Stimulated activated CD4-positive, alpha-beta T cell treated with anti-CD3 and anti-CD28 coated beads, Interleukin-1b, Interleukin-23, amount 100 ng/mL, for 1 hour (primary cell): ENCODE measurements at places on chromosomes 5 and 9.
A peak's percentile ranks its signal among the peaks of the same experiment; 100 is the strongest.

- DNase-seq, result no peak
These were observed 25.1 kb downstream of the EXD3 start for GRCh38 chr9:137397675-137398423.

GRCh38 chr5:98540056-98540455 lies 233.4 kb upstream of the RGMB start:
- no peak for DNase-seq

DNA sequence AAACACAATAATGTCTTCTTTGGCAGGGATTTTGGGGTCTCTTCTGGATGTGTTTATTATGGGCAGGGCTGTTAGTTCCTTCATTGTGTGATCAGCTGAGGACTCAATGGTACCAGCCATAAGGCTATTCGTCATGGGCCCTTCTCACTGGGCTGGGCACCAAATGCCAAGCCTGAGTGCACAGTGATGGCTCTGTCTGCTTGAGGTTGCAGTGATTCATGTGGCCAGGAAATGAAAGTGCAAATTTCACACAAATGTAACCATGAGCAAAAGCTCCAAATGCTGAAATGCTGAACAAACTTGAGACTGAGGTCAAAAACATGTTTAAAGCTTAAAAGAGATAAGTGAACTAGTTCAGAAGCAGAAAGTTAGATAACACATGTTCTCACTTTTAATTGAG lies 191.0 kb downstream of the TARS1 start:
- no peak for DNase-seq

GRCh38 chr5:86981898-86982297 lies 285.8 kb upstream of the RASA1 start:
- no peak for DNase-seq

DNA sequence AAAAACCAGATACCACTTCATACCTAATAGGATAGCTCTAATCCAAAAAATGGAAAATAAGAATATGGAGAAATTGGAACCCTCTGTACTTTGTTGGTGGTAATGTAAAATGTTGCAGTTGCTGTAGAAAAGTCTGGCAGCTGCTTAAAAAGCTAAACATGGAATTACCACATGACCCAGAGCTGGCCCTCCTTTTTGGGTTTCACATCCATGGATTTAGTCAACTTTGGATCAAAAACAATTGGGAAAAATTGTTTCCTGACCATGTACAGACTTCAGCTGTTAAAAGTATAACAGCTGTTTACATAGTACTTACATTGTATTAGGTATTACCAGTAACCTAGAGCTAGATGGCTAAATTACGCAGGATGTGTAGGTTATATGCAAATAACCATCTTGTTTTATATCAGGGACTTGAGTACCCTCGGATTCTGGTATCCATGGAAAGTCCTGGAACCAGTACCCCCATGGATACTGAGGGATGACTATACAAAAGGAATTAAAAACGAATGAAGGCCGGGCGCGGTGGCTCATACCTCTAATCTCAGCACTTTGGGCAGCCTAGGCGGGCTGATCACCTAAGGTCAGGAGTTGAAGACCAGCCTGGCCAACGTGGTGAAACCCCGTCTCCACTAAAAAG lies 15.8 kb downstream of the DNAJA1 start:
- no peak for DNase-seq

GRCh38 chr5:98727686-98728085 lies 45.8 kb upstream of the RGMB start:
- DNase-seq, result no peak

- DNase-seq, result no peak
These were observed 75.7 kb upstream of the SAP30L start for GRCh38 chr5:154370119-154370518.

DNA sequence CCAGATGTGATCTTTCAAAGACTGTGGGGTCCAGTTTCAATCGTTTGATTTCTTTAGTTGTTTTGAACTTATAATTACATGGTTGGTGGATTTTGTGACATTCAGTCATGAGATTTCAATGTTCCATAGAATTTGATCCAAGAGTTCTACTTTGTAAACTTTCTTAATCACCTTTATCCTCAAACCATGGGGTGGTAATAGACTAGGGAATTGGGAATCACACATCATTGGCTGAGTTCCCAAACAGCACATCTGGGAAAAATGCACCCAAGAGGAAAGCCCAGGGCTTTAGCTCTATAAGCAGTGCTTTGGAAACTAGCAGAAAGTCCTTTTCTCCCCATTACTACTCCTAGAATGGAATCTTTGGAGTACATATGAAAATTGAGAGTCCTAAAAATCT lies 177.6 kb downstream of the NNT start:
- no peak for DNase-seq

DNA sequence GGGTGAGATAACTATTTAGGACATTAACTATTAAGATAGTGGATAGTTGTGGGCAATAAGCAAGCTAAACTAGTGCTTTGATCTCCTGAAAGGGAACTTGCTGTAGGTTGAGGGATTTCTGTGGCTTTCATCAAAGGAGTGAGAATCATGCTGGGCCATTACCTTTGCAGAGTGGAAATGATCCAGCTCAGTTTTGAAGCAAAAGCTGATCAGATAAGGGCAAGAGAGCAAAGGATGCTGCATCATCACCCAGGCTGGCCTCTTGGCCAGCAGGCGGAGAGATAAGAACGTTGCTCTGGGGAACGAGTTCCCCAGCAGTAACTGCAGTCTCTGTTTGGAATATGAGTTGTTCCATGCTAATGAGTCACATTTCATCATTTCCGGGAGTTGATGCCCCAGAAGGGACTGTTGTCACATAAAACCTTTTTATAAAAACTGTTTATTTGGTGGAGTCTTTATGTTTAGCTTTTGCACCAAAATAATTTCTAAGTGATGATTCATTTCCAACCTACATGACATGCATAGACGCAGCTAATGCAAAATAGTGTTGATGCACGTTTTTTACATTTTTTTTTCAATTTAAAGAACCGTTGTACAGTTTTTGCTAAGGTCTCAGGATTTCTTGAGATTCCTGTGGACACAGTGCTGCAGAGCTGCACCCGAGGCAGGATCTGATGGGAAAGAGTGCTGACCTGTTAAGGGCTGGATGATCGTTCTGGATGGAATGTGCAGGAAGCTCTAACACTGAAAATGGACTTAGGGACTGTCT lies 99.3 kb downstream of the ACTBL2 start:
- DNase-seq, result no peak

- DNase-seq, result no peak
These were observed 956 bp downstream of the ZNF189 start for GRCh38 chr9:101399643-101399970.

- no peak for DNase-seq
These were observed 3.3 kb downstream of the NR5A1 start for GRCh38 chr9:124503713-124504529.

DNA sequence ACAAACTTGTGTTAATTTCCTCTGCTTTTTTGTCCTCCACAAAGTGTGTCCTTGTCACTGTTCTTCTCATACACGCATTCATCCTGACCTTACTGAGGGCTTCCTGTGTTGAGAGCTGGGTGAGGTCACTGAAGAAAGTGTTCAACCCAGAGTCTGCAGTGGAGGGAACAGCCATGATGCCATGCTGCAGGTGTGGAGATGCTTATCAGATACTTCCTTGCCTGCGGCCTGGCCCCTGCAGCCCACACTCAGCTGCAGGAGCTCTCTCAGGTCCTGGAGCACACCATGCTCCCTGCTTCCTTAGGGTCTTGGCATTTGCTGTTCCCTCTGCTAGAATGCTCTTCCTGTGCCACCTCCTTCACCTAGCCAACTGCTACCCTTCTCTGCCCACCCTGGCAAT lies 108.1 kb upstream of the SPRY4 start:
- peak; percentile 20 for DNase-seq

DNA sequence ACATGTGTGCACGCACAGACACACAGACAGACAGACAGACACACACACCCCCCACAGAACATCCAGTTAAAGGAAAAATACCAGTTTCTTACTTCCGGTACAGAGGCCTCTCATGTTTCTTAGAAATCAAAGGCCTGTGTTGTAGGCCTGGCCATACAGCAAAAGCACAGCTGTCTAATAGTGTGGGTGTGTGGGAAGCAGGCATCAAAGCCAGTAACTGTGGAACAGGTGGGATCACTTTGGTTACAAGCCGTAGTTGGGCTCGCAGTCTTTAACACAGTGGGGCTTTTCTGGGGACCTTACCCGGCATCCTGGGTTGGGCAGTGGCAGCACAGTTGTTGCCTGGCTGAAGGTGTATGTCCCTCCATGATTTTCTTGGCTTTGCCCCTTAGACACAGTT lies 55.2 kb downstream of the FBXL7 start:
- DNase-seq, result no peak

- DNase-seq, result no peak
These were observed 221.3 kb upstream of the TAS2R1 start for GRCh38 chr5:9851458-9851857.

- DNase-seq, result no peak
These were observed 140.6 kb upstream of the SLC12A2 start for GRCh38 chr5:127943061-127943371.

DNA sequence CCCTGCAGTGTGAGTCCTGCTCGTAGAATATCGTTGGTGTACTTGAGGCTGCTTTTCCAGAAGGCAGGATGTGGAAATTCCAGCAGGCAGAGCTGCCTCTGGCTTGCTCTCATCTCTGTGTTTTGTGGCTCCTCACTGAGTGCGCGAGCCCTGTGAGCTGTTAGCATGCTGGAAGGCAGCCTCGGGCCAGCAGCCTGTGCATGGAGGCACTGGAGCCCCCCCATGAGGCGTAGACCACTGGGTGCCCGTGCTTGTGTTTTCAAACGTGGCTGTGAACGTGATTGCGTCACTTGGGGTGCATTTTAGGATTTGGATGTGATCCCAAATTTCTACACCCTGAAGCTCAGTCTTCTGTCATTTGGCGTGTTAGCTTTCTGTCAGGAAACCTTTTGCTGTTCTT lies 3.2 kb downstream of the WDR5 start:
- no peak for DNase-seq

DNA sequence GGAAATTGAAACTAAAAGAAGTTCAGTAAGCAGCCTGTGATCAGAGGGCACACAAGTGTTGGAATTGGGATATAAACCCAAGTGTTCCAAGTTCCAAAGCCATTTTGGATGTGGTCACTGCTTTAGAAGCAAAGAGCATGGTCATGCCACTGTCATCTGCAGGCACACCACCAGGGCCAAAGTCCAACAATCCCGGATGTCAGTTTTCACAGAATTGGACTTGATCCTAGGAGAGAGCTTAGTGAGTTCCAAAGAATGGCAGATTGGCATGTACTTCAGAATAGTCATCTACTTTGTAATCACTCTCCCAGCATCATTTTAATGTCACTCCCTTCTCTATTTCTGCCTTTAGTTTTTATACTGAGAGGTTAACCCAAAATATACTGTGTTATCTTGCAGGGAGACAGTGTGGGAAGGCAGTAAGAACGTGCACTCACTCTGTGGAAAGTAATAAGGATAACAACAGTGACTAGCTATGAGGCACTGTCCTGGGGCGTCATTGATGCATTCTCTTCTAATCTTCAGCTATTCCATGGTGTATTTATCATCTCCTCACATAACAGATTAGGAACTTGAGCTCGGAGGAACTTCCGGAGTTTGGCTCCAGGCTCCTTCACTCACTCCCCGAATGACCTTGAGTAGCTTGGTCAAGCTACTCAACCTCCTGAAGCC lies 388.0 kb downstream of the ACTL7B start:
- DNase-seq, result no peak

- no peak for DNase-seq
These were observed 47.8 kb upstream of the SNX2 start for GRCh38 chr5:122727112-122727541.

- DNase-seq, result no peak
These were observed 11.7 kb downstream of the PALM2AKAP2 start for GRCh38 chr9:109791747-109792146.

DNA sequence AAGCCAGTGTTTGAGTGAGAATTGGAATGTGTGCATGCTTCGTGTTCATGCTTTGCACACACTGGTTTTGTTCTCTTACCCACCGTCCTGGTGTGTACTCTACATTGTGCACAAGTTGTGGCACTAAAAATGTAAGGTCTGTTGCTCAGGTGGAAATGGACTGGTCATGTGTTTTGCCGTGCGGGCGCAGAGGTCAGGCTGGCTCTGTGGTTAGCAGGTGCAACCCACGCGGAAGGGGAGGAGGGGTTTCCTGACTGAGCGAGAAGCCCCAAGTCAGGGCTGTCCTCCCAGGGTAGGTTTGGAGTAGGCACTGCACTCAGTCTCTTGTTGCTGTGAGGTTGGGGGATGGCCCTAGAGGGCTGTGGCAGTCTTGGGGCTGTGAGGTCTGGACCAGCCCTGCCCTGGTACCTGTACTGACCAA lies 86.6 kb downstream of the EHMT1 start:
- no peak for DNase-seq

- DNase-seq, result no peak
These were observed 155.7 kb downstream of the GLIS3 start for GRCh38 chr9:4143936-4144717.

DNA sequence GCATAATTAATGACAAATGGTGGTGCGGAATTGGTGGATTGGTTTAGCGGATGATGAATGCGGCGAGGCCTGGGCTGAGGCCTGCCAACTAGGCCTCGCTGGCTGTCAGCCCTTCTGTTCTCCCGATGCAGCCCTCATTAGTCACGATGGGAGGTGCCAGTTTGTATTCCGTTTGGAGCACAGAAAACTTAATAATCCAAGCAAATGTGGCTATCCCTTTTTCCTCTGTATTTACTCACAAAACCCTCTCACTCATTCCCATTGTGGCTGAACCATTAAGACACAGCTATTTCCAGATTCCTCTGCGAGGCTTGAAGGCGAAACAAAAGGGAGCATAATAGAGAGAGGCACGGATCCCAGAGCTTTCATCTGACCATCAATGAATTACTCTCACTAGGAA lies 114.3 kb downstream of the MVB12B start:
- no peak for DNase-seq

GRCh38 chr9:93565089-93565488 lies 11.3 kb upstream of the PHF2 start:
- no peak for DNase-seq

GRCh38 chr5:167702014-167702413 lies 589.4 kb upstream of the WWC1 start:
- DNase-seq, result no peak

- DNase-seq, result no peak
These were observed 133.1 kb upstream of the EPB41L4A start for GRCh38 chr5:112552216-112552615.

GRCh38 chr9:120621941-120622340 lies 42.0 kb upstream of the CDK5RAP2 start:
- no peak for DNase-seq
